ENCODE measurements at places on chromosomes 1 and 21.

DNA sequence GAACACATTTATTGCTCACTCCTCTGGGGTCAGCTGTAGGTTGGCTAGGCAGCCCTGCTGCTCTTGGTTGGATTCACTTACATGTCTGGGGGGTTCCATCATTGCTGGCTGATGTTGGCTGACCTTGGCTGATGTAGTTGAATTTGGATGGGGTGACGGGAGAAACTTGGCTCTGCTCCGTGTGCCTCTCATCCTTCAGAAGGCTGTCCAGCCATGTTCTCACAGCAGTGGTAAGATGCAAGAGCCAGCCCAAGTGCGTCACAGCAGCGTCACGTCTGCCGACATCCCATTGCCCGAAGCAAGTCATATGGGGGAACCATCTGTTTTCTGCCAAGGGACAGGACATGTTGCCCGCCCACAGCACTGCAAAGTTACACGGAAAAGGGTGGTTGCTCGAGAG is 613.5 kb downstream of the MATN1 start:
- no peak for DNase-seq

DNA sequence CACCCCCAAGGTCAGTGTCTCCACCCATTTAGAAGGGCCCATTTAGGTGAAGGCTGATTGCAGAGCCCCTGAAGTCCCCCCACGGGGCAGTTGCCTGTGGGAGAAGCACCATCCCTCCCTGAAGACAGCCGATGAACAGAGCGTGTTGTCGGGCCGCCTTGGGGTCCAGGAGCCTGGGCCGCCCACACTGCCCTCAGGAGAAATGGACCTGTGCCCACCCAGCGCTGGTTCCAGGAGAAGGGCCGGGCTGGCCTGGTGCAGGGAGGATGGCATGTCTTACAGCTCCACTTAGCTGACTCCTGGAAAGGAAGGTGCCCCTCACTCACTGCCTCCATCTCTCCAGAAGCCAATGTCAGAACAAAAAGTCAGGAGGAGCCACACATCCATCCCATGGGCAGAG is 252.7 kb upstream of the VAMP3 start:
- no peak for DNase-seq

GRCh38 chr1:27726173-27727044 is 648 bp downstream of the FAM76A start:
- no peak for DNase-seq

DNA sequence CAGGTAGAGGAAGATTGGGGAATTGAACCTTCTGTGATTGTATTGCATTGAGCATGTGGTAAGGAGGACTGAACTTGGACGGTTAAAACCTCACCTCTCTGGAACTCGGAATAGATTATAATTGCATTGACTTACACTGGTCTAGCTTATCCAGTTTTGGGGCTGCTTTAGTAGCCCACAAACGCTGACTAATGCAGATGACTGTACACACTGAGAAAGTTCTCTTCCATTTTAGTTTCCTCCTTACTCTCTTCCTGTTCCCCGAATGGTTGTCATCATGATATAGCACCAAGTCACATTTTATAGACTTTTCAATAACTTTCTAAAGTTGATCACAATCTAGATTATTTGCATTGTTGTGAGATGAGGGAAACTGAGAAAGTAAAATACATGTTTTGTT is 78.2 kb downstream of the NFIA start:
- no peak for DNase-seq

GRCh38 chr1:76237211-76237610 is 162.7 kb downstream of the ST6GALNAC3 start:
- DNase-seq, result no peak

- no peak for DNase-seq
Measured at GRCh38 chr1:90273241-90273774, 278.4 kb downstream of the ZNF326 start.

DNA sequence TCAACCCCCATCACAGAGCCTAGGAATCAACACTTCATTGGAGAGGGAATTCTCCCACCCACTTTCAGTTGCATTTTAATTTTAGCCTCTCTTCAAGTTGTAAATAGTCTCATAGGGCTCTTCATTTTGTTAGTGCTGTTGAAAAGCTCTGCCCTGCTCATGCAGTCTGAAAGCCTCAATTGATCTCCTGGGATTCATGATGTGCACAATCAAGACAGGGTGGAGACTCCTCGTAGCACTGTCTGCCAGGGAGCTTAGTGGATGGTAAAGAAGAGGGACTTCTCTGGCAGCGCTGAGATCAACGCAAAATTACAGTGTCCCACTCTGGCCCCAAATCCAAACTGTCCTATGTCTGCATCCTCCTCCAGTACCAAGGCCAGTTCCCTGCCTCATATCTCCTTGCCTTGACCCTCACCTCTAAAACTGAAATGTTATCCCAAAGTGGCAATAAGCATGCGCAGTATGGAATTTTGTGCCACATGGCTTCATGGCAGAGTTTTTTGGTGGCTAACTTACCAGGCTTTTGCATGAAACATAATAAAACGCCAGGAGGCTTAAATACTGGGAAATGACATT is 282.2 kb downstream of the CACNA1E start:
- DNase-seq, result no peak

DNA sequence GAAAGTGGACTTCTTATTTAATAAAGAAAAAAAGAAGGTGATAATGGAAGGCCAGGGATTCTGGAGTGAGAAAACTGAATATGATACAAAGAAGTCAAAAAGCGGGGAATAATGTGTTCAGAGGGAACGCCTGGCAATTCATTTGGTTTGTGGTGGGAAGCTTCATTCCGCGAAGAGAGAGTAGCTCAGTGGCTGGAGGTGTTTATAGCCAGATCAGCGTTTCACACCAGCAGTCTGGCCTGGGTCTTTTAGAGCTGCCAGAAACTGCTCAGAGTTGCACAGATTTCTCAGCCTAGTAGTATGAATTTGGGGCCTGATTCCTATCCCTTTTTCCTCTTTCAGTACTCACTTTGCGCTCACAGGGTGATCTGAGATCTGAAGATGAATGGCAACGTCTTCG is 67.8 kb upstream of the IPO9 start:
- DNase-seq, result no peak

DNA sequence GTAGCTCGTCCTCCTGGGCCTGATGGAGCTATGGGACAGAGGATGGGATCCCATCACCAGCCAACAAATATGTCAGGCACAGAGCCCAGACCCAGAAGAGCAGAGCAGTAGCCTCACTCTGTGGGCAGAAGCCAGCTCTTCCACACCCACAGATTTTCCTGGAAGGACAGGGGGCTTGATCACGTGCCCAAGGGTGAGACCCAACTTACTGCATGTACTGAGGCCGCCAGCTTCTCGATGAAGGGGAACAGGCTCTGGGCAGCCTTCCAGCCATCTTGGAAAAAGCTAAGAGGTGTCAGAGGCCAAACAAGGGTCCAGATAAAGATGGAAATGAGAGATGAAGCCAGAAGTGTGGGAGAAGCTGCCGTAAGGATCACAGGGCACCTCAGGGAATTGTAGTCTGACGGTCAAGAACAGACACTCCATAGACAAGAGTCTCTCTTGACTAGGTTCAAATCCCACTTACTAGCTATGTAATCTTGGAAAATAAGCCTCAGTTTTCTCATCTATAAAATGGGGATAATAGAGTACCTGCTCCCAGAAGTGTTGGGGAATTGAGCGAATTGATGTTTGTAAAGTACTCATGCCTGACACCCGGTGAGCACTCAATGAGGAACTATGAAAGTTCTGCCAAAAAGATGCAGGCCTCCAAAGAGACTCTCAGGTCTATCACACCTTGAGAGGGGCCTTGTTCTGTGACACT is 17.0 kb upstream of the TCEA3 start:
- DNase-seq, result no peak

DNA sequence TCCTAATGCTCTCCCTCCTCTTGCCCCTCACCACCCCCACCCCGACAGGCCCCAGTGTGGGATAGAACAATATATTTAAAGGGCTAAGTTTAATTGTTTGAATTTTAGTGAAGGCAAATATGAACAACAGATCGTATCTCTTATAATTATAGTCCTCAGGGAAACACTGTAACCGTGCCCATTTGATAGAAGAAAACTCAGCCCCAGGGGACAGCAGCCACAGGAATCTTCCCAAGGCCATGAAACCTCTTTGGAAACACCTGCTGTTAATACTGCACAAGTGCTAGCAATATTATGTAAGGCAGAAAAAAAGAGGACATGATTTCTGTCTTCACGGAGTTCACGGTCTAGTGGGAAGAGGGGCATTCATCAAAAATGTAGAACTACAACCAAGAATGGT is 142.2 kb downstream of the URB2 start:
- no peak for DNase-seq

- DNase-seq, result no peak
Measured at GRCh38 chr1:92081031-92081430, 886 bp downstream of the BTBD8 start.

DNA sequence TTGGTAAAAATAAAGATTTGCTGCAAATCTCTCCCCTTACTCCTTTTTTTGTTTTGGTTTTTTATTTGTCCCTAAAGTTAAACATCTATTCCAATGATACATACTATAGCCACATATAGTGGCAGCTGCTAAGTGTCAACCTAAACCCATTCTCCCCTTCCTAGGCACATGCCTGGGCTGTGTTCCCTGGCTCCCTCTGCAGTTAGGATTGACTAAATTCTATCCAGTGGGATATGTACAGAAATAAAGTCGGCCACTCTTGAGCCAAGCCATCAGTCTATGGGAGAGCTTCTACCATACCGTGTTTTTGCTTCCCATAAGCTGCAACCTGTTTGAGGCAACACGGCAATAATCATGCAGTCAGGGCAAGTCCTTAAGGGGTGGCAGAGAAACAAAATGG is 23.6 kb downstream of the MCOLN3 start:
- no peak for DNase-seq

- no peak for DNase-seq
Measured at GRCh38 chr1:224505454-224506093, 71.0 kb upstream of the WDR26 start.

DNA sequence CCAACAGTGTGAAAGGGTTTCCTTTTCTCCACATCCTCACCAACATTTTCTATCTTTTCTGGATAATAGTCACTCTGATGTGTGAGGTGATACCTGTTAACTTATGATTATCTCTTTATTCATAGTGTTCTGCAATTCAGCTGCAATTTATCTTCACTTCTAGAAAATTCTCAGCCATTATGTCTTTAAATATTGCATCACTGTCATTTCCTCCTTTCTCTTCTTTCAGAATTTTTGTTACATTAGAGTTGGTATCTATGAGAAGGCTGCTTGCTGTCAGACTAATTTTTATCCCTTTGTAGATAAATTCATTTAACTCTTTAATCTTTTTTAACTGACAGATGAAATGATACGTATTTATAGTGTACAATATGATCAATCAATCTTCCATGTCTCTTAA is 30.5 kb upstream of the ATF3 start:
- DNase-seq, result no peak

DNA sequence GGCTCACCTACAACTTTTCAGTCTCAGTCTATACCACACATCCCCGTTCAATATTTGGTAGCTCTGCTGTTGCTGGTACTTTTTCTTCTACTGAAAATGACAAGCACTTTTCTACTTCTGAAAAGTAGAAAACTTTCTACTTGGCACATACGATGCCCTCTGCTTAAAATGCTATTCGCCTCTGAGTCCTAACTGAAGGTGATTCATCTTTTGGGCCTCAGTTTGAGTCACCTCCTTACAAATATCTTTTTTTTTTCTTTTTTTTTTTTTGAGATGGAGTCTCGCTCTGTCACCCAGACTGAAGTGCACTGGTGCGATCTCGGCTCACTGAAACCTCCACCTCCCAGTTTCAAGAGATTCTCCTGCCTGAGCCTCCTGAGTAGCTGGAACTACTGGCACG is 136.0 kb upstream of the CYYR1 start:
- DNase-seq, result no peak

DNA sequence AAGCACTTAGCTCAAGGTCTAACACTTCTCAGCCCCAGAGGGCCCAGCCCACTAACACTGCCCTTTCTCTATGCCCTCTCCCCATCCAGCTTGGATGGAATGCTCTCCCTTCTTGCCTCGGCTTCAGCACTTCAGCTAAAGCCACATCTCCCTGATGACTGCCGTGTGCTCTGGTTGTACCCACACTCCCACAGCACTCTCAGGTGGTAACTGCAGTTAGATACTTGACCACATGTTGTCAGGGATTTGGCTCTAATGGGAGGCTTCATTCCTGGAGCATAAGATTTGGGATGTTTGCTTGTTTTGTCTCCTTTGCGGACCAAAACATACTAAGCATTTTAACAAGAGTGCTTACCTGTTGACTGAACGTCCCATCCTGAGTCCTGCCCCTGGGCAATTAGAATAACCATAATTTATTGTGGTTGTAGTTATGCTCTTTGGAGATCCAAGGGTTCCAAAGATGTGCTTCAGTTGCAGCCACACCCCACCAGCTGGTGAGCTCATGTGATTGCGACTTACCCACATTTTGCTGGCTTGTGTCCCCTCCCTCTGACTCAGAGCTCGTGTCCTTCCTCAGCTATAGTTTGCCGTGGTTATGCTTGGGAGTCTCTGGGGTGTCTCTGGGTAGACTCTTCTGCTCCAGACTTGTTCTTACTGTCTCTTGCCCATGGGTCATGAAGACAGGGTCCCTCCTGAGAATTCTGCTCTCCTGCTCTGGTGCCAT is 7.7 kb upstream of the SLC26A9 start:
- no peak for DNase-seq

DNA sequence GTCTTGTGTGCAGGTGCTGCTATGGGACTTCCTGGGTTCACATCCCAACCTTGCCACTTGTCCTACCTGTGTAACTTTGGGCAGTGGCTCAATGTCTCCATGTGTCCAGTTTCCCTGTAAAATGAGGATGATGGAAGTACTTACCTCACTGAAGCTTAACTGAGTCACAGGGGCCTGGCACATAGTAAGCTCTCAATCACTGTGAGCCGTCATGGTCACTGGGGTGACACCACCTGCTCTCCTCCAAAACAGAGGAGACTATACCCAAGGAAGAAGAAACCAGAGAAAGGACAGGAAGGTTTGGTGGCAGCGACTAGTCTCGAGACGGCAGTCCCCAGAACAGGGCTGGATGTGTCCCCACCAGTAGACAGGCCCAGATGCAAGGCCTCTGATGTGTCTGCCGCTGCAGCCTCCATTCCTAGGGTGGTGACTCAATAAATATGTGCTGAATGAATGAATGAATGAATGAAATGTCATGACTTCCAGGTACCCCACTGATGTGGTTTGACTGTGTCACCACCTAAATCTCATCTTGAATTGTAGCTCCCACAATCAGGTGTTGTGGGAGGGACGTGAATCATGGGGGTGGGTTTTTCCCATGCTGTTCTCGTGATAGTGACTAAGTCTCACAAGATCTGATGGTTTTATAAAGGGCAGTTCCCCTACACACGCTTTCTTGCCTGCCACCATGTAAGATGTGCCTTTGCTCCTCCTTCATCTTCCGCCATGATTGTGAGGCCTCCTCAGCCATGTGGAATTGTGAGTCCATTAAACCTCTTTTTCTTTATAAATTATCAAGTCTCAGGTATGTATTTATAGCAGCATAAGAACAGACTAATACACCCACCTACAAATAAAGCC is 13.0 kb upstream of the LRP8 start:
- DNase-seq, result no peak

GRCh38 chr1:119818181-119818580 is 6.9 kb upstream of the REG4 start:
- no peak for DNase-seq

DNA sequence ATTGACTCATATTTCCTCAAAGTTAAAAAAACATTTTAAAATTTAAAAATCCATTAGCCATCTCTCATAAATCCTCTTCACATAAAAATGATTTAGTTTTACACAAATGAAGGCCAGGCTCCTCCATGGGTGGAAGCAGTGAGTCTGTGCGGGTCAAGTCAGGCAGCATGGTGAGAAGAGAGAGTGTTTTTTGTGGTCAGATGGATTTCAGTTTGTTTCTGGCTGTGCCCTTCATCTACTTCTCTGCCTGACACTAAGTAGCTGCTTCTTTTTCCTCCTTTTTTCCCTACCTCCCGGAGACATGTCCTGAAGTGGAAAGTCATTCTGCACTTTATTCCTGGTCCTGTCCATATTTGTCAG is 10.3 kb downstream of the PLA2G4A start:
- no peak for DNase-seq
